Fibroblast of skin of left biceps (primary cell): ENCODE measurements at places on chromosomes 2 and 18.

DNA sequence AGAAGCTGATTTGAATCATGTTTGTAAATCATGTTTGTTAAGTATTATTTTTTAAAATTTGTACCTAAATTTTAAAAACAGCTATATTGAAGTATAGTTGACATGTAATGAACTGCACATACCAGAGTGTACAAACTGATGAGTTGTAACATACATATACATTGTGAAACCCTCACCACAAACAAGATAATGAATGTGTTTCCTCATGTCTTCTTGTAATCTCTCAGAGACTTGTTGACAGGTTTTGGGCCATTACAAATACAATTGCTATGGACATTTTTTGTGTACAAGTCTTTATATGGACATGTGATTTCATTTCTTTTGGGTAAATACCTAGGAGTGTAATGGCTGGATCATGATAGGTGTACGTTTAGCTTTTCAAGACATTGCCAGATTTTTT is 21.5 kb downstream of the WDR43 start:
- peak; percentile 41 for DNase-seq

- no peak for DNase-seq
These were observed 311.5 kb downstream of the CBLN2 start for GRCh38 chr18:72232644-72233043.

- DNase-seq, result no peak
These were observed 99.4 kb upstream of the ARL5A start for GRCh38 chr2:151927501-151928221.

DNA sequence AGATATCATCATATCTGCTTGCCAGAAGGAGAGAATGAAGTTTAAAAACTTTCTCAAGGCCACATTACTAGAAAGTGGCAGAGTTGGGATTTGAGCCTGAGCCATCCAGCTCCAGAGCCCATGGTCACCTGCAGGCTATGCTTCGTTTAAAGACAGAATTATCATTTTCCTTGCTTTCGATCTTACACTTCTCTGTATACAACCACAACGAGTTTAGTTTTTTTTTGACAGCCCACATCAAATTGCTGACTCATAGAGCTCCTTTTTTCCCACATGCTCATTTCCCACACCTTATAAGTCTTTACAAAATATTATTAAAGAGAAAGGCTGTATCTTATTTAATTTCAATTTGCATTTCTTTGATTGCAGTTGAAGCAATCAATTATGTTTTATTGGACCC is 6.5 kb downstream of the PLEK start:
- no peak for DNase-seq

GRCh38 chr2:240207661-240208060 is 67.2 kb upstream of the OTOS start:
- DNase-seq, result no peak
